ENCODE measurements at places on chromosomes 6 and 20. TPM values are rescaled to one million over a fixed set of nuclear protein-coding genes. Genes with fewer than 3 reads are reported as not detected.

GRCh38 chr6:97850458-97851212 lies 567.6 kb upstream of the MMS22L start:
- DNase-seq = peak; percentile 11

- DNase-seq = no peak
Observed at GRCh38 chr20:32024683-32025295, 14.6 kb downstream of the CCM2L start.

DNA sequence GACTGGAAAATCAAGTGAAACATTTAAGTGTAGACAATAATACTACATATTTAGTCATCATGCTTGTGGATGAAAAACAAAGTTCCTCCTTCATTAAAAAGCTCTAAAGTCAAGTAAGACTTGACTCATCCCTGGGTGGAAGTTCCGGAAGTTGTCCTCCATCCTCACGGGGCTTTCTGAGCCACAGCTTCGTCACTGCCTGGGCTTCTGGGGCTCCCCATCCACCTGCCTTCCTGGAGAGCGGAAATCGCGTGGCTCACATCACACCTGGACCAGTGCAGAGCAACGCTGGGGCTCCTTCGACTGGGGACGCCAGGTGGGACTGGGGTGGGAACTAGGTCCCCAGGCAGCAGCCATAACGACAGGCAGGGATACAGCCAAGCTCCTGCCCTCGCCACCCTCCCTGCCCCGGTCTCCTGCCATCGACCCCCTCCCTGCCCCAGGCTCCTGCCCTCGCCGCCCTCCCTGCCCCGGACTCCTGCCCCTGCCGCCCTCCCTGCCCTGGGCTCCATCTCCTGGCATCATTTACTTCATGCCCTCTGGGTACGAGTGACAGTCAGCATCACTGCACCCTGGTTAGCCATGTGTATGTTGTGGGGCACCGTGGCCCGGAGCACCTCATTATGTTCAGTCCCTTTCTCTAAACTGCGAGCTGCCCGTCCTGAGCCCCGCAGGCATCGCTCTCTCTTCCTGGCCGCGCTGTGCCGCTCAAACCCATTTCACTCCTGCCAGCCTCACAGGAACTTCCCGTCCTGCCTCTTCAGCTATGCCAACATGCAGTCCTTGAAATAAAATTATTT lies 12.9 kb downstream of the THBS2 start:
- no peak for DNase-seq

- no peak for DNase-seq
Observed at GRCh38 chr6:132484680-132485018, 28.3 kb downstream of the STX7 start.

GRCh38 chr6:44661221-44662008 lies 273.9 kb downstream of the CDC5L start:
- DNase-seq = peak; percentile 32

- no peak for DNase-seq
Observed at GRCh38 chr6:157877149-157877548, 54.1 kb downstream of the SNX9 start.

GRCh38 chr6:2111162-2111677 lies 134.2 kb downstream of the GMDS start:
- DNase-seq = no peak

- no peak for DNase-seq
Observed at GRCh38 chr6:25898289-25898977, 24.4 kb upstream of the SLC17A3 start.

- no peak for DNase-seq
Observed at GRCh38 chr6:76174722-76175121, 102.3 kb upstream of the IMPG1 start.

GRCh38 chr20:32522526-32522775 lies 62.7 kb downstream of the NOL4L start:
- no peak for DNase-seq

DNA sequence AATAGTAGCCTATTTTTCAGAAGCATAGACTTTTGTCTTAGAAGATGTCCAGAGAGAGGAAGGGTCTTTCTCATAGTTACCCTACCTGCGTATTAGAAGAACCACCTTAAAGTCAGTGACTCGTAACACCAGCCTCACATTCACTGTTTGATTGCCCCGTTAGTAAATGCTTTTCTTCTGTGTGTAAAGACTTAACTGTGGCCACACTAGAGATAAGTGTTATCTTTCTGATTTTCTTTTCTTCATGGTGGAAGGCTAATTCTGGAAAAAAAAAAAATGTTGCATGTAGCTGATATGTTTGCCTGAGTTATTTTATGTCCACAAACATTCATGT lies 83.9 kb downstream of the SAMD3 start:
- DNase-seq = no peak

ABCC10 gene
- total RNA-seq = 25.2 TPM

PROKR2 gene
- 0.66 TPM for total RNA-seq

DEFB124 gene
- 0.33 TPM for total RNA-seq

CRIP3 gene
- 8.4 TPM for total RNA-seq

ADGRG6 gene
- 42.2 TPM for total RNA-seq

VWA7 gene
- total RNA-seq = 1.8 TPM

SLC22A3 gene
- 49.4 TPM for total RNA-seq

RAB44 gene
- 0.59 TPM for total RNA-seq

BFSP1 gene
- total RNA-seq = 1.8 TPM

PPP1R3G gene
- total RNA-seq = 2.2 TPM
